ENCODE measurements at places on chromosomes 11 and 22.
A peak's percentile ranks its signal among the peaks of the same experiment; 100 is the strongest.

GRCh38 chr11:82909015-82909640 lies 7.6 kb downstream of the DDIAS start:
- DNase-seq: no peak

DNA sequence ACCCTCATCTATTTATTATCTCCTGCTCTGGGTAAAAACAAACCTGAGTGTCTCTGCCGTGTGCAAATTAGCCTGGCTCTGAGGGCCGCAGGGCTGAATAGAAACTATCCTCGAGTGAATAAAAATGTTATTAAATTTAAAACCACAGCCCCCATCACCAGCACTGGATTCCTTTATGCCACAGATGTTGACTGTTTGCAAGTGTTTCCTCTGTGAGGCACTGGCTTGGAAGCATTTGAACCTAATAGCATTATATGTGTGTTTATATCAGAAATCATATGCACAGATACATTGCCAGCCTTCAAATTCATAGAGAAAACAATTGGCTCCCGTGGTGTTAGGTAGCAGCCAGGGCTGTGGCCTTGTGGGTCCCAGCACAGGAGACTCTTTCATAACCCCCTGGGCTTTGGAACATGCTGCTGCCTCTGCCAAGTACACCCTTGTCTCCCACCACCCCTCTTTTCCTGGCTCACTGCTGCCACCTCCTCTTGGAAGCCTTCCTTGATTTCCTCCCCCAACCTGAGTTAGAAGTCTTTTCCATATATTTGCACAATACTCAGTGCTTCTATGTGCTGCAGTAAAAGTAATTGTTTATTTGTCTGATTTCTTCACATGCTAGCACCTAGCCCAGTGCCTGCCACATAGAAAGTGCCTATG lies 294.4 kb downstream of the DDX10 start:
- DNase-seq: no peak

DNA sequence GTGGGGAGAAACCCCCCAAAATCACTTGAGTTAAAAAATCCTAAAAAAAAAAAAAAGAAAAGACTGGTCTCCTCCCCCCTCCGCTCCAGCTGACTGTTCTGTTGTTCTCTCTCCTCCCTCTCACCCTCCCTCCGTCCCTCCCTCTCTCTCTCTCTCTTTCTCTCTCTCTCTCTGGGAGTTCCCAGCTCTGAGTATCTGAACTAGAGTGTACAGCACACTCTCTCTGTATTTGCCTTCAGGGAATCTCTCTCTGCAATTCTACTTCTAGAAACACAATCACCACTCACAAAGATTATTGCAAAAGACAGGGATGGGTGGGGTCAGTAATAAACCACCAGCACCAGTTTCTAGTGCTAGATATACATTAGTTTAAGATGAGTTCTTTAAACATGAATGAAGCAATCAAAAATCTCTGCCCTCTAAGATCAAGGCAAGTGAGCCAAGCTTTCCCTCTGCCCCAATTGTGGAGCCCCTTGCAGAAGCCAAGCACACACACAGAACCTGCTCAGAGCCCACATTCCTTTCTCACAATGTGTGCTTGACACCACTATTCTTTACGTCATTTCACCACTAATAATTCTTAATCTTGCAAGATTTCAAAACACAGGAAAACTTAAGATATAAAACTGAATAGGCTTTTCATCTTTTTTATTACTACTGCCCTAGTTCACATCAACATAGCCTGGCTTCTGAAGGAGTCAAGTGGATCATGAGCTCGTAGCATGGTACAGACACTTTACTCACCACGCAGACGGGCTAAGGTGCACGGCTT lies 133.5 kb downstream of the RBFOX2 start:
- DNase-seq: no peak

- no peak for DNase-seq
Measured at GRCh38 chr11:11946878-11947277, 61.5 kb downstream of the DKK3 start.

- DNase-seq: peak; percentile 58
Measured at GRCh38 chr22:42648368-42649245, 585 bp downstream of the CYB5R3 start.

GRCh38 chr11:2770761-2771301 lies 71.0 kb upstream of the KCNQ1OT1 start:
- peak; percentile 16 for DNase-seq

DNA sequence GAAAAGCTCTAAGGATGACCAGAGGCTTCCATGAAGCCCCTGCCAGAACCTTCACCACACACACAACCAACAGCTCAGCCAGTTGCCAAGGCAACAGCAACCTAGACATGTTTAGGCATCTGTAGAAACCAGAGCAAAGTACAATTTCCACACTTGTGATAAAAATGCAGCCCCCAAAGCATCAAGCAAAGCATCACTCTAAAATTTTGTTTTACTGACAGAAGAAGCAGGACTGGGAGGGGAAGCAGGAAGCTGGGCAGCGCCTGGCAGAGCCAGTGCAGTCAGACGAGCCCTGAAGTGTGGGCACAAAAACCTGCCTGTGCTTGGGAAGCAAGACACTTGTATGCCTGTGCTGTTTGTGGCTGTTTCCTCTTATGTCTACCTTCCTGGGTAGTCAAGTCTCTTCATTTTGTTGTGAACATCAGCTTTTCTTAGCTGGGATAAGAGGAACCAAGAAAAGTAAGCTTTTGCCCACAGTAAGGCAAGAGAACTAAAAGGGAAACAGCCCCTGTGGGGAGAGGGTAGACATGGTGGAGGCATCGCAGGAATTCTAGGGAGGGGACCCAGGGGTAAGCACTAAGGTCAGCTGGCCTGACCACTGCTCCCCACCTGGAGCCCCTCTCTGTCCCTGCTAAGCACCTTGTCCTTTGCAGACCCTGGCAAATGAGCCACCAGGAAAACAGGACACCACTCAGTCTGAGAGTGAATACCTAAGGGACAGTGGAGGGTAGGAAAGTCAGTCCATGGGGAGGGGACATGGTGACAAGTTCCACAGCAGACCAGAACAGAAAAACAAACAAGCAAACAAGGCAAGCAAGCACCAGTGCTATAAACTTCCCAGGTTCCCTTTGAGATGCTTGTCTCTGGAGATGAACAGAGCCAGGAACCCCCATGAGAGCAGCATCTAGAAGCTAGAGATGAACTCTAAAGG lies 13.4 kb downstream of the PACSIN2 start:
- no peak for DNase-seq

DNA sequence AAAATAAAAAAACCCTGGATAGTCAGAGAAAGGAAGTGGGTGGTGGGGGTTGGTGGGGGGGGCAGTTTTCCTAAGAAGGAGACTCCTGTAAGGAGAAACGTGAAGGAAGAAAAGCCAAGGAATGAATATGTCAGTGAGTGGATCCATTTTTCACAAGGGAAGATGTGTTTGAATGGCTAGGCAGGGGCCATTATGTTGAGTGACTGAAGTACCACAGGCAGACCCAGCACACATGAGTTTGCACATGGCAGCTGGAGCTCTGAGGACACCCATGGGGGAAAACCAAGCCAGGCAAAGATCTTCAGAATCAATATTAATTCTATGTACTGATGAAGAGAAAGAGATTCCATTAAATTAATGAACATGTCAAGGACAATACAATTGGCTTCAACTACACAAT lies 67.6 kb downstream of the CD44 start:
- no peak for DNase-seq

GRCh38 chr11:353179-353873 lies 16.0 kb upstream of the B4GALNT4 start:
- DNase-seq: no peak

DNA sequence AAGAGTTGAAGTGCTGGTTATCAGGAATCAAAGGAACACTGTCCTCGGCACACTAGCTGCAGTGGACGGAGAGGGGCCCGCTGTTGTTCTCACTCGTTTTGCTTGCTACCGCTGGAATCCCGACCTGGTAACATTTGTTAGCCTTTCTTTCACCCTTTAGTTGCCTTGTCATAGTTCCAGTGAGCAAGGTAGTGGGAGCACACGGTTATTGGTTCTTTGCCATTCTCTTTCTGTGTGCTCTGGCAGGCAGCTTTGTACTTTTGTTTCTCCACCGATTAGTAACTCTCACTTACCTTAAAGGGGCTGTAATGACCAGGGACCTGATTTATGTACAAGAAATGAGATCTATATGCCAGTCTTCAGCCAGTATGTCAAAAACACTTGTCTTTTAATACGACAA lies 1.8 kb downstream of the DEPDC7 start:
- DNase-seq: no peak

DNA sequence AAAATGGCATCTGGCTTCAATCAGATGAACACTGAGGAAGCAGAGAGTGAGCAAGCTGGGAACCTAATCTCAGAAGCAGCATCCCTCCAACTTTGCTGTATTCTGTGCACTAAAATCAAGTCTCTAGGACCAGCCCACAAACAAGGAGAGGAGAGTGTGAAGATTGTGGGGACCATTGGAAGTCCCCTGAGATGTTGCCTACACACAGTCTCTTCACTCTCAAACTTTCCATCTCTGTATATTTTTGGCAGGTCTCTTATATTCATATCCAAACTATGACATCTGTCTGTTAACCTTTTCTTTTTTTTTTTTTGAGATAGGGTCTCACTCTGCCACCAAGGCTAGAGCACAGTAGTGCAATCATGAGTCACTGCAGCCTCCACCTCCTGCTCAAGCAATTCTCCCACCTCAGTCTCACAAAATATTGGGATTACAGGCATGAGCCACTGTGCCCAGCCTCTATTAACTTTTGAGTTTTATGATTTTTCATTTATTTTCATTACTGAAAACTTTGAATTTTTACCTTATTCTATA lies 1096.4 kb downstream of the TBC1D22A start:
- no peak for DNase-seq

GRCh38 chr11:130765951-130766649 lies 150.2 kb downstream of the SNX19 start:
- no peak for DNase-seq

GRCh38 chr11:128776424-128777284 lies 82.8 kb downstream of the FLI1 start:
- DNase-seq: peak; percentile 51

DNA sequence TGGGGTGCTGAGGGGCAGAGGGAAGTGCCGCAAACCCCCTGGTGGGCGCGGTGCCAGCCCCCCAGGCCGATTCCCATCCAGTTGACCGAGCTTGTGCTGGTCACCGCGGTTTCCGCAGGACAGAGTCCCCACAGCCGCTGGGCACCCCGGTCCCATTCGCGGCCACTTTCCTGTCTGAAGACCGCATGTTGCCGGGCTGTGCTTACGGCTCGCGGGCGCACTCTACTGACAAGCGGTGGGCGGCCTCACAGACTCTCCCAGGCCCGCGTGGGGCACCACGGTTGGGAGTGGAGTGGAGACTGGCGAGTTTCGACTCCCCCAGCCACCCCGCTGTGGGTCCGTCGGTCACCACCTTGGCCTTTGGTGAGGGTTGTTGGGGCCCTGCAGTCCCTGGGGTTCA lies 648 bp upstream of the H19 start:
- DNase-seq: no peak

DNA sequence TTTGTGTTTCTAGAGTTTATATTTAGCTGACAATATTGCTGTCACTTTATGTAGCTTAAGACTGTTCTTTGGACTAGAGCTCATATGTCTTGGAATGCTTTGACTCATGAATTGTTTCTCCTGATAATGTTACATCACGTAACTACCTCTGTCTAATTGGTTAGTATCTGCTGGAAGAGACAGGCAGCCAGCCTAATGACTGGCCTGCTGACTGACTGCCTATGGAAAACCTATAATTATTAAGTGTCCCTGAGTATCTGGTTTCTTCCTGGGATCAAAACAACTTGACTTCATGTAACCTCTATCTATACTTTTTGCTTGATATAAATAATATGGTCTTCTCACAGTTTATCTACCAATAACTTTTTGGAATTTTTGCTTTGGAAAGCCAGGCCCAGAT lies 9.4 kb downstream of the SOX6 start:
- DNase-seq: no peak

DNA sequence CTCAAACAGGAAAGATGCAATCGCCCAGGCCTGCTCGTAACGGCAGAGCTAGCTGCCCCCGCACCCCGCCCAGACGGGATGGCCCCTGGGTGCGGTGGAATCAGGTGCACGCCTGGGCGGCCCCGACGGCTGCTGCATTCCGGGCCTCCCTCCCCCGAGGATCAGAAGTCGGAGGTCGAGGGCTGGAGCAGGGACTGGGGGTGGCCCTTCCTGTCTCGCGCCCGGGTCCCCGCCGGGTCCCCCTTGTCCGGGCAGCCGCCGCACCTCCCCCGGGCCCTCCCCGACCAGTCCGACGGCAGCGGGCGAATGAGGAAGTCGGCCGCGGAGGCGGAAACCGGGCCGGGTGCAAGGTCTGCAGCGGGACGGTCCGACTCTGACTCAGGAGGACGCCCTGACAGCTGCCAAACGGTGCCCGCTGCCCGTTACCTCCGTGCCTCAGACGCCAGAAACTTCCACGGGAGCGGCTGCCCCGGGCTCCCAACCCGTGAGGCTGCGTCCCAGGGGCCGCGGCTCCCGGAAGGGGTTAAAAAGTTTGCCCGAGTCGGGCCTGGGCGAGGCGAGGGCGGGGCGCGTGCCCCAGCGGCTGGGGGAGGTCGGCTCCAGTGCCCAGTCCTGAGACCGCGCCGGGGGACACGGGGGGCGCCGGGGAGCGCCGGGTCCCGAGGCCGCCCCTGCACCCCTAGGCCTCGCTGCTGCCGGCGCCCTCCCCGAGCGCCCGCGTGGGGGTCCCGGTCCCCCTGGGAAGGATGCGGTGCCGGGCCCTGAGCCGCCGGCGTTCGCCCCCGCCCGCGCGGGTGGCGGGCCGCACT lies 663 bp downstream of the MYH9 start:
- peak; percentile 82 for DNase-seq

GRCh38 chr11:134783234-134783633 lies 371.2 kb upstream of the B3GAT1 start:
- DNase-seq: no peak

GRCh38 chr11:890794-891540 lies 19.6 kb downstream of the CHID1 start:
- no peak for DNase-seq

DNA sequence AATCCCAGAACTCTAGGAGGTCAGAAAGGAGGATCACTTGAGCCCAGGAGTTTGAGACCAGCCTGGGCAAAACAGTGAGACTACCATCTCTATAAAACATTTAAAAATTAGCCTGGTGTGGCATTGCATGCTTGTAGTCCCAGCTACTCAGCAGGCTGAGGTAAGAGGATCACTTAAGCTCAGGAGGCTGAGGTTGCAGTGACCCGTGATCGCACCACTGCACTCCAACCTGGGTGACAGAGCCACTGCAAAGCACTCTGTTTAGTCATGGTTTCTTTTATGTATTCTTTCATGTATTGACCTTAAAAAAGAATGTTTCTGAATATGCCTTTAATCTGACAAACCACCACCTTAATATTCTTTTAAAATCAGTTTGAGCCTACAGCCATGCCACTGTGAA lies 52.2 kb downstream of the BIRC2 start:
- no peak for DNase-seq

DNA sequence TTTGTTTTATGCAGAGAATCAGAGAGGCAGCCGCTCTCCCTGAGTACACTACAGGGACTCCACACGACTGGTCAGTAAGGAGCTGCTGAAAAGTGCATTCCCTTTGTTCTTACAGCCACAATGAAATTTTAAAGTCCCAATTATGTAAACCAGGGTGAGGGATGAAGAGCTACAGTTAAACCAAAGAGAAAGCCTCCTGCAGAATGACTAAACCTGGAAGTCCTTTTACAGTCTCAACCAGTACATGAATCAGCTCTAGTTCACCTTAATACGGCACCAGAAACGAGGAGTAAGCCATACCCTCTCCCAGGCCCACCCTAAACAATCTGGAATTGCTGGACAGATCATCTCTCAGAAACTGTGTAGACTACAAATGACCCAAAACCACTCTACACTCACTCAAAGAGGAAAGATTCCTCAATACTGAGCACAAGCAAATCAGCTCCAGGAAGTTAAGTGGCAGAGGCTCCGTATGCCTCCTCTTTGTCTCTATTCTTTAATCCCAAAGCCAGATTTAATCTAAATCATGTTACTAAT lies 113.1 kb downstream of the RBFOX2 start:
- no peak for DNase-seq

- no peak for DNase-seq
Measured at GRCh38 chr22:33923033-33923432, 2.8 kb upstream of the LARGE1 start.
